ENCODE measurements at places on chromosomes 3 and 15.
A peak's percentile ranks its signal among the peaks of the same experiment; 100 is the strongest.

- peak; percentile 38 for DNase-seq
Observed at GRCh38 chr3:42654331-42655201, 1.1 kb downstream of the ZBTB47 start.

GRCh38 chr3:17770682-17771081, 28.3 kb upstream of the TBC1D5 start:
- no peak for DNase-seq

DNA sequence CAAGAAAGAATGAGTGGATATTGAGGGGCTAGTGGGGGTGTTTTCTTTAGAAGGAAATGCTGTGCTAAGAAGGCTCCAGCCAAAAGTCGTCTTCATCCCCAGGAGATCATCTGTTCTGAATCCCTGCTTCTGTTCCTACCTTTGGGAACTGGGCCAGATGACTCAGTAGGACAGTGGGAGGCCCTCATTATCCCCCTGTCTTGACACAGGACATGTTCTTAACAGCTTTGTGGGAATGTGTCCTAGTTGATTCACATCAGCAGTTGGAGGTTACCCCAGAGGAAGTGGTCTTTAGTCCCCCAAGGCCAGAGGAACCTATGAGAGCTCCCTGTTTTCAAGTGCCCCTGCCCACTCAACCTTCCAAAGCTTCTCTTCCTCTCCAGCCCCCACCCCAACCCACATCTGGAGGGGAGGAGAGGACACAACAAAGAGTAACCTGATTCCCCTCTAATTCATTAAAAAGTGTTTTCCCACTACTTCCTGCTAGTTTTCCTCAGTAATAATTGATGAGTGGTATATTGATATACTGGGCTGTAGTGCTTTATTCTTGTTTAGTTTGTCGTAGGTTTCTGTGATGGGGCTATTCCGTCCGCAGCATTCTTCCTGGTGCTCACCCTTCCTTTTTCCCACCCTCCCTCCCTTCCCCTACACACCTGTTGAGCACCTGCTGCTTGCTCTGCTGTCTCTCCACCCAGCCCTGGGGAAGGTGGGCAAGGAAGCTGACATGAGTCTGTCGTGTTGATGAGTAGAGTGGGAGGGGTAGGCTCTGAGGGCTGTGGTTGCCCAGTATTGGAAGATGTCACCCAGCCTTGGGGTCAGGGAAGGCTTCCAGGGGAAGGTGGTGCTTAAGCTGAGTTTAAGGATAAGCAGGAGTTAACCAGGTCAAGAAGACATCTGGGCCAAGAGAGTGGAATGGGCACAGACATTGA, 9.3 kb downstream of the PXYLP1 start:
- DNase-seq, result no peak

GRCh38 chr3:190690246-190690645, 172.2 kb downstream of the GMNC start:
- no peak for DNase-seq

DNA sequence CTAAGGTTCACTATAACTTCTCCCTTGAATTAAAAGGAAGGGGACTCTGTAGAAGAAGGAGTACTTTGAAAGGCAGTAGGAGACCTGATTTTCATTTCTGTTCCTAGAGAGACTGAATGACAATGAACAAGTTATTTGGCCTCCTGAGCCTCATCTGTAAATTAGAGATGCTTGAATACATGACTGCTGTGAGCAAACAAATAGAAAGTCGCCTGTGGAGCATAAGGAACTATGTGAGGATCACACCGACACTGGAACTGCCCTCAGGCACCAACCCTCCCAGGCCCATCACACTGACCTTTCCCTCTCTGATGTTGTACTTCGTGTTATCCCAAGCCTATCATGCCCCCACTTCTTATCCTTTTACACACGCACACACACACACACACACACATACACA, 48.6 kb downstream of the IMPG2 start:
- no peak for DNase-seq

DNA sequence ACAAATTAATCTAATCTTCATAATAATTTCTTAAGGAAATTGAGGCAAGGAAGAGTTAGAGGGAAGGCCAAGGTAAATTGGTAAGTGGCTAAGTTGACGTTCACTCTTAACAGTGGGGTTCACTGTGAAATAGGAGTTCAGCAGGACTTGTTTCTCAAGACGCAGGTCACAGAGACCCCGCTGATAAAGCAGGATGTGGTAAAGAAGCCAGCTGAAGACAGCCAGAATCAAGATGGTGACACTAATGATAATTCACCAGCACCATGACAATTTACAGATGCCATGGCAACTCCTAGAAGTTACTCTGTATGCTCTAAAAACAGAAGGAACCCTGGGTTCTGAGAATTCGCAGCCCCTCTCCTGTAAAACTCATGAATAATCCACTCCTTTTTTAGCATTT, 100.1 kb upstream of the CTDSPL start:
- DNase-seq, result no peak

Data from PC-3 (cell line).